NCI-H345 (cell line): ENCODE measurements at places on chromosomes 1 and 21.

- DNase-seq: peak; percentile 28
Measured at GRCh38 chr1:30106125-30106524, 617.3 kb downstream of the MATN1 start.

DNA sequence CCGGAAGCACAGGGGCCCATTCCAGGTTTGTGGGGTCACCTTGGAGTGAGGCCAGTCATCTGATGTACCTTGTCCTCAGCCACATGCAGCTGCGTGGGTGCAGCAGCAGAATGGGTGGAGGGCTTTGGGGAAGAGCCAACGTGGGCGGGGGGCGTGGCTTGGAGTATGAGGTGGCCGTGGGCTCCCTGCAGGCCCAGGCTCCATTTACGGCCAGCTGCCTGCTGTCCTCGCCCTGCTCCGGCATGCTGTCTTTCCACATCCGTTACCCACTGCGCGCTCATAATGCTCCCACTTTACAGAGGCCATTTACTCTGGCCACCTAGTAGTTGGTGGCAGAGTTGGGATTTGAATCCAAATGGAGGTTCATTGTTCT, 27.8 kb upstream of the TINAGL1 start:
- DNase-seq: peak; percentile 29

DNA sequence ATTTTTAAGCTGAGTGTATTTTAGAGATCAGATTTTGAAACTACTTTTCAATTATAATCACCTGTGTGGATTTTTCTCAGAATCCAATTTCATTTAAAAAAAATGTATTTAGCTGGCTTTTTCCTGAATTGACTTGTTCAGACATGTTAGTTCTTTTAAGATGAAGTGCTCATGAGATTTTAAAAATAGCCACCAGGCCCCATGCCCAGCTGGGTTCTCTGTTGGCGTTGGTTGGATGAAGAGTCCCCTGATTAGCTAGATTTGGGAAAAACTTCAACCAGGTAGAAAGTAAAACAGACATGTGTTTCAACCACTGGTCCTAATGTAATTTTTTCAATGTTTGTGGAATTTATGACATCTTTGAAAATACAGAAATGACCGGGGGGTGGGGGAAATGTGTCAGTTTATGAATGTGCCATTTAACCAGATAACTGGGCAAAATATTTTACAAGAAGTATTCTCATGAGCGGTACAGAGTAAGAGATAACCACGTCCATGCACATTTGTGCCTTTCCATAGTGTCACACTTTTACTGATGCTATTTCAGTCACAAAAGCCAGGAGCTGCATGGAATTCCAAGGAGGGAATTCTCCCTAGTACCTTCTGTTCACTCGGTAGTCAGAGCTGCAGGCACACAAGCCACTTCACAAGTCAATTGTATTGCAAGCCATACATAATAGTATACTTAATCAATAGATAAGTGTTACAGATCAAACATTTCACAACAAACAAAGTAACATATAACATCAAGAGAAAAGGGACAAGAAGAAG, 51.1 kb downstream of the KCNK1 start:
- DNase-seq: no peak

DNA sequence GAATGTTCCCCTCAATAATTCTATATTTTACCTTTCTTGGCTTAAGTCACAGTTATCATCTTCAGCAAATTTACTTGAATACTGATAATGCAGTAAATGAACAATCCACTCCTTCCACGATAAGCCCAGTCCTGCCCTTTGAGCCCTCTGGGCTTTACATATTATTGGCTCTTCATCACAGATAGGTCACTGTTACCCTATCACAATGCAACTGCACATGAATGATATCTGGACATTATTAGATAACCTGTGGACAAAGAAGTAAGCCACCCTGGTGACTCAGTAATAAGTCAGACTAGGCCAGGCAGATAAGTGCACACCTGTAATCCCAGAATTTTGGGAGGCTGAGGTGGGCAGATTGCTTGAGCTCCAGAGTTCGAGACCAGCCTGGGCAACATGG, 69.4 kb downstream of the SPATA6 start:
- DNase-seq: no peak

DNA sequence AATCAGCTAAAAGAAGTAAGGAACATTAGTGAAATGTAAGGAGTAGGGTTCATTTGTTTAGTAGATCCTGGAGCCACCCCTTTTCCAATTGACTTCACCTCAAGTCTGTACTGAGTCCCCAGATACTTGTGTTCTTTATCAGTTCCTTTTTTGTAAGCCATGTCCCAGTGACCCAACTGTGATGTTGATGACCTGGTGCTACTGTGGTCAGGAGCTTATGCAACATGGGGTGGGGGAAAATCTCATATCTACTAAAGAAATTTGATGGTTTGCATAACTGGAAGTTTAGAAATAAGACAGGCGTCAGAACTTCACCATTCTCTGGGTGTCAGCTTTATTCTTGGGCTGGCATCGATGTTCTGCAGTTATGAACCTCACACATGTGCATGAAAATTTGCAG, 120.5 kb downstream of the LRRC7 start:
- DNase-seq: no peak

GRCh38 chr1:110070671-110071242, at the start of gene ALX3:
TSS of gene ALX3 (minus strand) at chr1:110070672. CDS start at chr1:110070612, 60 bp downstream.
- DNase-seq: no peak

- no peak for DNase-seq
Measured at GRCh38 chr1:150022357-150022756, 11.8 kb upstream of the OTUD7B start.

GRCh38 chr1:172926070-172926469, 124.7 kb downstream of the TNFSF18 start:
- DNase-seq: no peak
